Liver (tissue), 10 donors: ENCODE measurements at places on chromosomes 7 and 10.
A peak's percentile ranks its signal among the peaks of the same experiment; 100 is the strongest.

- peaks cover 3% of the 10 kb centered on the region for H3K27me3 ChIP-seq
- no peaks in the 10 kb centered on the region for H3K36me3 ChIP-seq
- H3K27ac ChIP-seq = no peak overlapping the region
- peaks cover 19% of the 10 kb centered on the region for H3K4me1 ChIP-seq
- DNase-seq = no peak
- no peak overlapping the region for H3K4me3 ChIP-seq
Measured at GRCh38 chr10:51073453-51074237, 642 bp upstream of the PRKG1 start.

DNA sequence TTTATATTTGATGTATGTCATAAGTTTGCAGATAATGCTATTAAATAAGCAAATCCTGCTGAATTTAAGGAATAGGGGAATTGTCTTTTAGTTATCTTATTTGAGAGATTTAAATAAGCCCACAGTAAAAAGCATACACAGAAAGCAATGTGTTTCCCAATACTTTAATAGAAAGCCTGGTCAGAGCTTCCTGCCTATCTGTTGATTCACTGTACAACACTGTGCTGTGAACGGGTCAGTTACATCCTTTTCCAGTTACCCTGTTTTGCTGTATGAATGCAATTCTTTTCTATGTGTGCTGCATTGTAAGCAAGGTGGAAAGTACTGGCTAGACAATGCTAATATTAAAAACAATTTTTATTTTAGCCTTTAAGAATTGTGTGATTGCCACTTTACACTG, 81.2 kb downstream of the ANKRD7 start:
- H3K4me3 ChIP-seq = no peak overlapping the region
- DNase-seq = no peak
- H3K27ac ChIP-seq = no peak overlapping the region

DNA sequence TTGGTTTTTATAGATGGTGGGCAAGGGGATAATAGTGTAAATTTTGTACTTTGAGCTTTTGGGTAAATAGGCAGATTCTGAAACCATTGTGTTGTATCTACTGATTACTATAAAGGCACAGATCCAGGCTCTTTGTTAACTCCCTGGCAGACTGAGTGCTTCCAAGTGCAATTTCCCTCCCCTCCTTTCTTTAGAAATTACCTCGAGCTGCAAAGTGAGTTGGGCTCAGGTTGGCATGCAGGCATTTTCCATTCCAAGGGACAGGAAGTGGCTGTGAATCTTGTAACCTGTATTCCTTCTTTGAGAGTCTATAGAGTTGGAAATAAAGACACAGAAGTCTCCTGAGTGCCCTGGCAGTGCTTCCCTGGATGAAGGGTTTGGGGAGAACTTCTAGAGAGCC, 494.2 kb upstream of the GALNT17 start:
- H3K27ac ChIP-seq = no peak overlapping the region
- H3K4me1 ChIP-seq = peaks cover 9% of the 10 kb centered on the region
- DNase-seq = no peak
- no peak overlapping the region for H3K4me3 ChIP-seq
- no peaks in the 10 kb centered on the region for H3K36me3 ChIP-seq

DNA sequence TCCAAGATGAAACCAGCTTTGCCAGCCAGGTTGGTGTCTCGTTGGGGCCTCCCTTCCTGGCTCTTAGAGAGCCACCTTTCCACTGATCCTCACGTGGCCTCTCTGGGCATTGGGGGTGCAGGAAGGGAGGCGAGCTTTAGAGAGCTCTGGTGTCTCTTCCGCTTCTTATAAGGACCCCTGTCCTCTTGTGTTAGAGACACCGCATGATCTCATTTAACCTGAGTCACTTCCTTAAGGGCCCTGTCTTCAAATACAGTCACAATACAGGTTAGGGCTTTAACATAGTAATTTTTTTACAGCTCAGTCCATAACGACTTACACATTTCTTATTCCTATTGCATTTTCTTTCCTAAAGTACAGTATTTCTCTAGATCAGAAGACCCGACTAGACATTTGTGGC, 535.8 kb downstream of the SDK1 start:
- no peak overlapping the region for H3K27ac ChIP-seq
- DNase-seq = no peak
- no peaks in the 10 kb centered on the region for H3K36me3 ChIP-seq
- no peaks in the 10 kb centered on the region for H3K27me3 ChIP-seq
- H3K4me1 ChIP-seq = no peaks in the 10 kb centered on the region

DNA sequence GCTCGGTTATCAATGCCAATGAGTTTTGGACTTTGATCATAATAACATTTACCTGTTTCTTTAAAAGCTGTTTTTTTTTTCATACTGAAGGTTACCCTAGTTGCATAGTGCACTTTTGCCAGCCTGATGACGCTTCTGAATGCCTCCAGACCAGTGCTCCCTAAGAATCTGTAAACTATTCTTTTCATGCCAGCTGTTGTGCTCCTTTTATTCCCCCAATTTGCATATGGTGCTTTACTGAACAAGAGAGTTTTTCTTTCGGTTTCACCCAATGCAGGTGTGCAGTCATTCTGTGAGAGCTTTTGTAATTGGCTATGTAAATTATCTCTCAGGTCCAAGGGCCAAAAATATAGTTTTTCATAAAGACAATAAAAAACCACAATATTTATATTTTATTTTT, 48.1 kb upstream of the GLCCI1 start:
- DNase-seq = no peak
- peaks cover 28% of the 10 kb centered on the region for H3K4me1 ChIP-seq
- no peaks in the 10 kb centered on the region for H3K36me3 ChIP-seq
- peak overlapping the region; percentile 51 for H3K27ac ChIP-seq

DNA sequence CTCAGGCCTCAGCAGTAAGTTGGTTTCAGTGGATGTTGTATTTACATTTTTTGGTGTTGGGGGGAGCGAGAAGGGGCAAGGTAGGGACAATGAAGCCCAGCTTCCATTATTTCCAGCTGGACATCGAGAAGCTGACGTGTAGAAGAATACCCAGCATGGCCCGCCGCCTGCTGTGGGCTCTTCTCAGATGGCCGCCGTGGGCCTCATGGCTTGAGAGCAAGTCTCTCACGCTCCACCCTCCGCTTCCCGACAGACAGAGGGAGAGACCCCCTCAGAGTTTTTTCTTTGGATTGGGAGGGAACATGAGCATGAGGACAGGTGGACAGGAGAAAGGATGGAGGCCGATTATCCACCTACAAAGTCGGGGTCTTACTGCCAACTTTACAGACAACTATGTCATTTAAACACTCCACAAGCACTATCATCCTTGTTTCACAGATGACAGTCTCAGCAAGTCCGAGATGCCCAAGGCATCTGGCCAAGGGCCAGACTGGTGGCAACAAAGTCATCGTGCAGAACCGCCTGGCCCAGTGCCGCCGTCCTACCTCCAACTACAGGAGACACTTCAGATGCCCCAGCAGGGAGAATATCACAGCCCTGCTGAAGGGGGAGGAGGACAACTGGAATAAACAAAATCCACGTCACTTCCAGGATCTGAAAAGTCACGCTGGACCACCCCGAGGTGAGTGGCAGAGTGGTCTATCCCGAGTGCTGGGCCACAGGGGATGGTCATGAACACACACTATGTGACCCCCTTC, 195.9 kb downstream of the DIP2C start:
- H3K27ac ChIP-seq = no peak overlapping the region
- no peak overlapping the region for H3K4me3 ChIP-seq
- no peaks in the 10 kb centered on the region for H3K27me3 ChIP-seq
- peaks cover 8% of the 10 kb centered on the region for H3K4me1 ChIP-seq
- no peak for DNase-seq
- H3K36me3 ChIP-seq = no peaks in the 10 kb centered on the region

- H3K4me3 ChIP-seq = no peak overlapping the region
- H3K4me1 ChIP-seq = peaks cover 43% of the 10 kb centered on the region
- peaks cover 9% of the 10 kb centered on the region for H3K27me3 ChIP-seq
- H3K36me3 ChIP-seq = no peaks in the 10 kb centered on the region
- no peak for DNase-seq
- no peak overlapping the region for H3K27ac ChIP-seq
Measured at GRCh38 chr10:86362586-86363183, 3.9 kb downstream of the GRID1 start.

DNA sequence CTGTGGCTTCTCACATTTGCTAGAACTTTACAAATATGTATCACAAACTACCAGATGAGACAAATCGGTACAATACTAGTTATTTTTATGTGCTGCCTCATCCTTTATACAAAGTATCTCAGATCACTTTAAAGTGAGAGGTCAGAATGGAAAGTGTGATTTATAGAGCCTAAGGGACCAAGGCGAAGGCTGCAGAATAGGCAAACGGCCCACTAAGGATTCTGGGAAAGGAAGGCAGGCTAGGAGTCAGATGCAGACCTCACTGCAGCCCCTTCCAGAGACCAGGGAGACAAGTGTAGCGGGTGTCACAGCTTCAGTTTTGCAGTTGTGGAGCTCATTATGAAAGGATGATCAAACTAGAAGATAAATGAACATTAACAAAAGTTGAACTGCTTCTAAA, 190.6 kb downstream of the HIBADH start:
- H3K4me1 ChIP-seq = no peaks in the 10 kb centered on the region
- no peak for DNase-seq
- H3K36me3 ChIP-seq = no peaks in the 10 kb centered on the region
- no peak overlapping the region for H3K27ac ChIP-seq
- no peak overlapping the region for H3K4me3 ChIP-seq

- H3K4me3 ChIP-seq = no peak overlapping the region
- no peaks in the 10 kb centered on the region for H3K27me3 ChIP-seq
- no peak for DNase-seq
Measured at GRCh38 chr10:23099816-23100215, 4.4 kb downstream of the MSRB2 start.

DNA sequence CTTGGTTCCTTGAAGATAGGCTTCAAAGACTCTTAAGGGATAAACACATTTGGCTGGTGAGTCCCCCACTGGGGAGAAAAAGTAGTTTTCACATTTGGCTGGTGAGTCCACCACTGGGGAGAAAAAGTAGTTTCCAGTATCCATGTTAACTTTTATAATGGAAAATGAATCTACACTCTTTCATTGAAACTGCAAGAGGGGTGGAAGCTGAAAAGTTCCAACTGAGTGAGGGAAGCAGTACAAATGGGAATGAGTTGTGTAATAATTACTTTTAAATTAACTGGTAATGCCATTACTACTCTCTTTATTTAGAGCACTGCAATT, 153.9 kb downstream of the MLLT10 start:
- H3K27me3 ChIP-seq = no peaks in the 10 kb centered on the region
- no peaks in the 10 kb centered on the region for H3K4me1 ChIP-seq
- no peak overlapping the region for H3K4me3 ChIP-seq
- no peak overlapping the region for H3K27ac ChIP-seq
- peaks cover 3% of the 10 kb centered on the region for H3K36me3 ChIP-seq

- DNase-seq = no peak
- no peak overlapping the region for H3K27ac ChIP-seq
- H3K36me3 ChIP-seq = peaks cover 20% of the 10 kb centered on the region
- H3K27me3 ChIP-seq = no peaks in the 10 kb centered on the region
- H3K4me3 ChIP-seq = no peak overlapping the region
- H3K4me1 ChIP-seq = no peaks in the 10 kb centered on the region
Measured at GRCh38 chr7:4789194-4790077, 14.0 kb downstream of the AP5Z1 start.

GRCh38 chr10:72889391-72889831, 4.1 kb upstream of the OIT3 start:
- DNase-seq = no peak
- H3K27ac ChIP-seq = no peak overlapping the region
- H3K4me3 ChIP-seq = no peak overlapping the region
- H3K36me3 ChIP-seq = no peaks in the 10 kb centered on the region
- H3K27me3 ChIP-seq = no peaks in the 10 kb centered on the region

GRCh38 chr7:24200407-24200966, 83.5 kb upstream of the NPY start:
- no peaks in the 10 kb centered on the region for H3K4me1 ChIP-seq
- no peak overlapping the region for H3K4me3 ChIP-seq
- DNase-seq = no peak
- H3K36me3 ChIP-seq = no peaks in the 10 kb centered on the region
- no peak overlapping the region for H3K27ac ChIP-seq

GRCh38 chr7:83769407-83769806, 120.5 kb upstream of the SEMA3E start:
- H3K4me1 ChIP-seq = no peaks in the 10 kb centered on the region
- H3K4me3 ChIP-seq = no peak overlapping the region
- H3K27ac ChIP-seq = no peak overlapping the region
- H3K36me3 ChIP-seq = no peaks in the 10 kb centered on the region

DNA sequence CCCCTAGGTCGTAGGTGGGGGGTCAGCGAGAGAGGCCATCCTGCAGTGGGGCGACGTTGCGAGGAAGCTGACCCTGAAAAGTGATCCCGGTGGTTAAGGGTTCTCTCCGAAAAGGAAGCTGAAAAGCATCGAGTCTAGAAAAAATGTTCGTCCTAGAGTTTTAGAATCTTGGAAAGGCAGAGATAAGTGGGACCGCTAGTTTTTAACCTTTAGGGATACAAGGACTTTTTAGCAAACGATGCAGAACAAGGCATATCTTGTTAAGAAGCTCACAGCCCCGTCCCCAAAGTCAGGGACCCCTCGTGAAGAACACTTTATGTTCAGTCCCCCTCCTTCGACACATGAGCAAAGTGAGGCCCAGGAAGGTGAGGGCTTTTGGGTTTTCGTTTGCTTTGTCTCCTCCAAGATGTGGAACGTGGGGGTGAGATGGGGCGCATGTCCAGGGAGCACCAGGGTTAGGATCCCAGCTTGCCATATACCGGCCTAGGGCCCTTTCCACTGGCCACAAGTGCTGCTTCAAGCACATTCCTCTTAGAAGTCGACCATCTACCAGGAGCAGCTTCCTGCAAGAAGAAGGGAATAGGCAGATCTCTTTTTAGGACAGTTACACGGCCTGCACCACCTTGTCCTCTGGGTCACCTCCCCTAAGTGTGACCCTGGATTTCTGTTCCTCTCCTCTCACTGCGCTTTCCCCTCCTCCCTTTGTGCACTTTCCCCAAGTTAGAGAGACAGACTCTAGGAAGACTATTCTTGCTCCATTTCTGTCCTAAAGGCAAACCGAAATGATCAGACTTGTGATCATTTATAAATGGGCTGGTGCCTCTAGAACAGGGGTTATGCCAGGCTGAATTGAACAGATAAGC, 969 bp downstream of the SLC35G1 start:
- H3K36me3 ChIP-seq = no peaks in the 10 kb centered on the region
- no peak overlapping the region for H3K27ac ChIP-seq
- DNase-seq = no peak
- H3K4me3 ChIP-seq = peak overlapping the region; percentile 65

- H3K27ac ChIP-seq = no peak overlapping the region
- no peak overlapping the region for H3K4me3 ChIP-seq
- H3K36me3 ChIP-seq = no peaks in the 10 kb centered on the region
- DNase-seq = no peak
- H3K4me1 ChIP-seq = no peaks in the 10 kb centered on the region
Measured at GRCh38 chr7:42549866-42550485, 313.0 kb upstream of the GLI3 start.

DNA sequence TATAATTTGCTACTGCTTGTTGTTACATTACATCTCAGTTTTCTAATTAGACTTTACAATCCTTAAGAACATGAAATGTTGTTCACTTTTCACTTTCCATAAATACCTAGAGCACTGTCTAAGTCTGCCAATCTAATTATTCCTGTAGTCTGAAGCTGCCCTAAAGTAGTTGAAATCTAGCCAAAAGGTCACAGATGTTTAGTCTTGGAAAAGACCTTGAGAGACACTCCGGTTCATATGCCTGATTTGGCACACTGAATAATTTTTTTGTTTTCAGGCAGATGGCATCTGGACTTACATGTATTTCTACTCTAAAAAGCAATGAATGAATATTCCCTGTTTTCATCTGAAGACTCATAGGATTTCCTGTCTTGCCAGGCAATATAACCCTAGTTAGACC, 359.1 kb downstream of the ANKRD7 start:
- no peak overlapping the region for H3K4me3 ChIP-seq
- no peaks in the 10 kb centered on the region for H3K36me3 ChIP-seq
- no peak for DNase-seq
- no peaks in the 10 kb centered on the region for H3K27me3 ChIP-seq

GRCh38 chr7:47659664-47660462, 78.0 kb upstream of the TNS3 start:
- no peaks in the 10 kb centered on the region for H3K36me3 ChIP-seq
- no peak overlapping the region for H3K4me3 ChIP-seq
- H3K27me3 ChIP-seq = no peaks in the 10 kb centered on the region
- no peak for DNase-seq
